ENCODE measurements at places on chromosomes 4 and X.

DNA sequence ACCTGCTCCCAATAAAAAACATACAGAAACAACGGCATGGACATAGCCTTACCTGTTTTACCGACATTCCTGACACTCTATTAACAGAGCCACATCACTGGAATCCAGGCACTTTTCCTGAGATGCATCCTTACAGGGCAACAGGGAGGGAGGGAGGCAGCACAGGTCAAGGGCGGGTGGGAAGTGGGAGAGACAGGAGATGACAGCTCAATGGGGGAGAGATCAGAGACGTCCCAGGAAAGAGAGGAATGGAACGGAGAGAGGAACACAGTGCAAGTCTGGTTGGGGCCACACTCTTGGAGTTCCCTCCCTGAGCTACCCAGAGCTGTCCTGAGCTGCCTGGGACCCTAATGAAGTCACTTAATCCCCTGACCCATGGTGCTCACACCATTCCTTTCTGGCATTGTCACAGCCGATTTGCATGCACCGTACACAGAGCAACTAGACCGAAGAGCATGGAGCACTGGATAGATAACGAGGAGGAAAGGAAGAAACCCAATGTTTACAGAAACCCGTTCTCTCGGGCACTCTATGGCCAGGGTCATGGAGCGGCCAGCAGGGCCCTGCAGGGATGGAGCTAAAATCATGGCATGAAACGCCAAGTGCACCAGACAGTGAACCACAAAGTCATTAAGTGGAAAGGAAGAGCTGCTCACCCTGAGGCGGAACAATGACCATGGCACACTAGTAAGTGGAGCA is 93.1 kb downstream of the NSUN7 start:
- DNase-seq = no peak

- no peak for DNase-seq
Measured at GRCh38 chr4:140061194-140061593, 92.8 kb downstream of the MAML3 start.

- DNase-seq = no peak
Measured at GRCh38 chrX:41233988-41234387, 100.0 kb upstream of the DDX3X start.

DNA sequence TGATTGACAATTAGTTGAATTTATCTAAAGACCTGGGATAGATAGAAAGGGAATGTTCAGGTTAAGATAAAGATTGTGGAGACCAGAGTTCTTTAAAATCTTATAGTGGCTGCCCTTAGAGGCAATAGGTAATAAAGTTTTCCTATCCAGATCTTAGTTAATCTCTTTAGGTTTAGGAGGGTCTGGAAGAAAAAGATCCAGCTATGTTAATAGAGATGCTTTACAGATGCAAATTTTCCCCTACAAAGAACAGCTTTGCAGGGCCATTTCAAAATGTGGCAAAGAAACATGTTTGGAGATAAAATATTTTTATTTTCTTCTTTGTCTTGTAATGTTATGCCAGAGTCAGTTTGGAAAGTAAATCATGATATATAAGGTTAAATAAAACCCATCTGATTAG is 54.1 kb upstream of the CHIC1 start:
- no peak for DNase-seq

DNA sequence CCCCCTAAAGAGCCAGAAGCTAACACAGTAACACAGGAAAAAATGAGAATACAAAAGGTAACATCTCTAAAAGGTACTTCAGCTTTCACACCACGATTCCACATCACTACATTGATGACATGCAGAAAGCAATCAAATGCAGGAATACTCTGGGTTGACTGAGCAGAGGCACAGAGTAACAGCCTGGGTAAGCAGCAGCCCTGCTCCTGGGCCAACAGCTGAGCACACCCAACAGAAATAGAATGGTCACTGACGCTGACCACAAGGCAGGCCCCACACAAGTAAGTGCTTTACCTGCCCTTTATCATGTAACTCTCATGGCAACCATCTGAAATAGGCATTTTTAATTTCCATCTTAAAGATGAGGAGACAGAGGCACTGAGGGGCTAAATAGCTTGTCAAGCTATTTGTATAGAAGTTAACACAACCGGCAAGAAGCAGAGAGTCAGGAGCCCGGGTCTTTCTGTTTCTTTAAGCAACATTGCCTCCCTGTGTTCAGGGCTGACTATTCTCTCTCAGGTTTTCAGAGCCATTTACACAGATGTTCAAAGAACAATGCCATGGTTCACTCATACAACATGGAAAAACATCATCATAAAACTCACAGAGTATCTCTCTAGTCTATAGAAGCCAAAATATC is 168.9 kb downstream of the ZNF674 start:
- DNase-seq = no peak

DNA sequence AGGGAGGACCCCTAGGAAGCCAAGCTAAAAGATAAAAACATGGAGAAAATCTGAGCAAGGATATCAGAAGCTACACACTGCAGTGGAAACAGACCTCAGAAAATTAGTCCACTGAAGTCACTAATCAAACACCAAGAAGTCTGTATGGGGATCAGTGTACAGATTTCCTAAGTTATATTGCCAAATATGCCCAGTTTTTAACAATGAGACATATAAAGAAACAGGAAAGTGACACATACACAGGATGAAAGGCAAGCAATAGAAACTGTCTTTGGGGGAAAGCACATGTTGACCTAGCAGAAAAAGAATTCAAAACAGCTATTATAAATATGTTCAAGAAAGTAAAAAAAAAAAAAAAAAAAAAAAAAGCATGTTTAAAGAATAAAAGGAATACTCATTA is 153.7 kb downstream of the PPP4R3C start:
- no peak for DNase-seq

DNA sequence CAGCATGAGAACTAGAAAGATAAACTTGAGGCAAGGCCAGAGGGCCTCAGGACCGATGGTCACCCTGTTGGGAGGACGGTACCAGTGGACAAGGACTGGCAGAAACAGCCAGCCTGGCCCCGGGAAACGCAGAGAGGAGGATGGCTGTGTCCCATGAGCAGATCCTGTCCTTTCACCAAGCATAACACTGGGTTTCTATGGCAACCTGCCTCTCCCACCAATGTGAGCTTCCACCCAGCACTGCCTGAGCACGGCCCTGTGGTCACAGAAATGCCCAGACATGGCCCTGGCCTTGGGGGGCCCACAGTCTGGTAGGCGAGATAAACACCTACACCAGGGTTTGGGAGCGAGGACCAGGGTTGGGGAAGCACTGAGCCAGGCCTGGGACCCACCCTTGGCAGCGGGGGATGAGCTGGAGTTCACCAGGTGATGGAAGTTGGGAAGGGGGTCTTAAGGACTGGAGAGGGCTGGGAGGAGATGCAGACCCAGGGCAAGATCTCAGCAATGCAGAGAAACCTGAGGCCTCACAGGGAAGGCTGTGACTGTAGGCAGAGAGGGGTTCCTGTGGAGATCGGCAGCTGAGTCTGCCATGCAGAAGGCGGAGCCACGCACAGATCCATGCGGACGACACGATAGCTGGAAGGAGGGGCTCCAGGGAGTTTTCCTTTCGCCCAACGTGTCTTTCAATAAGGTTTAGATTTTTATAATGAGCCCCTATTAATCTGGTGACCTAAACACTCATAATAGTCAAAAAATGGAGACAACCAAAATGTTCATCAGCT is 32.7 kb upstream of the CRMP1 start:
- no peak for DNase-seq

DNA sequence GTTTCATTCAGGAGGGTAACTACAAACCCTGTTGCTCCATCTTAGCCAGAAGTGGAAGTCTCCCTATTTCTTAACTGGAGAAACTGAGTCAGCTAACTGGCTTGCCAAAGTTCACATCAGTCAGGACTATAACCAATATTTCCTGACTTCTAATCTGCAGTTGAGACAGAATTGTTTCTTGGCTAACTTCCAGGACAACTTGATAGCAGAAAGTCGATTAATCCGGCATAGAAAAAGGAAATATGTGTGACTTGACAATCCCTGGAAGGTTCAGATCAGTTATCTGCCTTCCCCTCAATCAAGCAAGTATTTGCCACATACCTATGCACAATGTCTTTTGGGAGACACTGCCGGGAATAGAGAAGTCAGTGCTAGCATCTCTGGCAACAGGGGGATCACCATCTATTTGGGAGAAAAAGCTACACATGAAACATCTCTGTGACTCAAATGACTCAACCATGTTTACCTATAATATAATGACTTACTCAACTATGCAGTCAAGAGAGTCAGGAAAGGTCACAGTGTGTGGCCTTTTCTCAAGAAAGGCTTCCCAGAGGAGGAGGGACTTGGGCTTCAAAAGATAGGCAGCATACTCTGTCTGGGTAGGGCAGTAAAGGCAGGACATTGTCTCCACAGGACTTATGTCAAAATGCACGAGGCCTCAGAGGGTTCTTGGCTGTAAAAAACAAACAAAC is 12.4 kb upstream of the LONRF3 start:
- no peak for DNase-seq

- DNase-seq = peak; percentile 59
Measured at GRCh38 chrX:53071604-53072417, 10.4 kb upstream of the TSPYL2 start.

DNA sequence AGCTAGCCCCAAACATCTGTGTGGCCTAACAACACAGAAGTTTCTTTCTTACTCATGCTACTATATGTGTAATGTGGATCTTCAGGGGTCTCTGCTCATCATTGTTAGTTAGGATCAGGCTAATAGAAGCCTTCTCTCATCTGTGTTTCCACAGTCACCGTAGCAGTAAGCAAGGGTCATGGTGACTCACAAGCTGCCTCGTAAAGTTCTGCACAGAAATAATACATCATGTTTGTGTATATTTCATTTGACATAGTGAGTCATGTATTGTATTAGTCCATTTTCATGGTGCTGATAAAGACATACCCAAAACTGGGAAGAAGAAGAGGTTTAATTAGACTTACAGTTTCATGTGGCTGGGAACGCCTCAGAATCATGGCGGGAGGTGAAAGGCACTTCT is 38.7 kb downstream of the SLC4A4 start:
- no peak for DNase-seq

- DNase-seq = no peak
Measured at GRCh38 chrX:28312965-28313364, 274.3 kb upstream of the IL1RAPL1 start.

- DNase-seq = no peak
Measured at GRCh38 chrX:154348646-154349358, 25.6 kb downstream of the FLNA start.

- no peak for DNase-seq
Measured at GRCh38 chrX:129606918-129607317, 47.8 kb downstream of the APLN start.

DNA sequence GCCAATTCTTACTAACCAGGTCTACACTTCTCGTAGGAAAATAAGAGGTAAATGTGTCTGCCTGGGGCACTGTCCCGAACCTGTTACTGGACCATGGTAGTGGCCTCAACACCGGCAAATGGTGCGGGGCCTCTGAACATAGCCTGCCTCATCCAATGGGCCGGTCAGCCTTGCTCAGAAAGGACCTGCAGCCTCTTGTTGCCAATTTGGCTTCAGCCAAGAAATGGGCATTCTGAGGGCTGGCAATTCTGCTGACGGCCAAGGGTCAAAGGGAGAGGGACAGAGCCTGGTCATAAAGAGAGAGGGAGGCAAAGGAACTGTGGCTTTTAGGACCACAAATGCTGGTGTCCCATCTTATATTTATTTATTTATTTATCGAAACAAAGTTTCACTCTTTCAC is 69.5 kb upstream of the ATP6AP2 start:
- DNase-seq = no peak

GRCh38 chr4:26217961-26218676 is 102.7 kb upstream of the RBPJ start:
- DNase-seq = no peak

DNA sequence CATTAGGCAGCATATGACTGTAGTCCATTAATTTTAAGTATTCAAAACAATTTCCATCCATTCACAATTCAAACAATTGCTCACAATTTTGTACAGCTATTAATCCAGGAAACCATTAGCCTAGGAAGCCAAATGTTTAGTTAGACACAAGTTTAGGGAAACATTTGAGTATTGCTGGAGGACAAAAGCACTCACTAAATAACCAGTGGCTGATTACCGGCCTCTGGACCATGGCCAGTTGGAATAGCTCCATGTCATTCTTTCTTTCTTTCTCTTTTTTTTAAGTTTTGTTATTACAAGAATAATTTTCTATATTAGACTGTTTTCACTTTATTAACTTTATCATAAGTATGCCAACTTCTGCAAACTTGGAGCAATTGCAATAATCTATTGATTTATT is 31.3 kb downstream of the TRIML2 start:
- DNase-seq = no peak

GRCh38 chr4:83109480-83110222 is 4.9 kb downstream of the PLAC8 start:
- DNase-seq = no peak

GRCh38 chrX:134478374-134478773 is 18.4 kb downstream of the HPRT1 start:
- DNase-seq = no peak

- no peak for DNase-seq
Measured at GRCh38 chr4:29046781-29047180, 1673.4 kb upstream of the PCDH7 start.

GRCh38 chr4:176309772-176310171 is 10.0 kb upstream of the SPCS3 start:
- no peak for DNase-seq

DNA sequence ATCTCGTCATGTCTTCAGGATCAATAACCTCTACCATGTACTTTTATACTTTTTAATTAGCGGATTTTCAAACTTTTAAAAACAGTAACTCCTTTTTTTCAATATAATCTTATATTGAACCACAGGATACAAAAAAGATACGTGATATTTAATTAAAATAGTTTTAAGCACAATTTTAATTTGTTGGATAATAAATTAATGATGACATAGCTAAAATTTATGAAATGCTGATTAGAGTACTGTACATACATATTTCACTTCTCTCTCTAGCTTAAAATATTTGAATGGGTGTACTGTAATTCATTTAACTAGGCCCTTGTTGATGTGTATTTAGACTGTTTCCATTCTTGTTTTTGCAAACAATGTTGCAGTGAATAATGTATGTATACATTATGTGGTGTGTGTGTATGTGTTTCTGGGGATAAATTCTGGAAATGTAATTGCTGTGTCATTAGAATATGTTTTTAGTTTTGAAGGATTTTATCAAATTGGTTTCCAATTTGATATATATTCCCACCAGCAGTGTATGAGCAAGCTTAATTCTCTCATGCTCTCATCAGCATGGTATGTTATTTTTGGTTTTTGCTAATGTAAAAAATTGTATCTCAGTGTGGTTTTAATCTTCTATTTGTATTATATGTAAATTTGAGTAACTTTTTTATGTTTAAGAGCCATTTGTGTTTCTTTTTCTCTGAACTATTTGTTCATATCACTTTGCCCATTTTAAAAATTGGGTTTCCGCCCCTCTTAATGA is 66.4 kb downstream of the CDKL5 start:
- DNase-seq = no peak

DNA sequence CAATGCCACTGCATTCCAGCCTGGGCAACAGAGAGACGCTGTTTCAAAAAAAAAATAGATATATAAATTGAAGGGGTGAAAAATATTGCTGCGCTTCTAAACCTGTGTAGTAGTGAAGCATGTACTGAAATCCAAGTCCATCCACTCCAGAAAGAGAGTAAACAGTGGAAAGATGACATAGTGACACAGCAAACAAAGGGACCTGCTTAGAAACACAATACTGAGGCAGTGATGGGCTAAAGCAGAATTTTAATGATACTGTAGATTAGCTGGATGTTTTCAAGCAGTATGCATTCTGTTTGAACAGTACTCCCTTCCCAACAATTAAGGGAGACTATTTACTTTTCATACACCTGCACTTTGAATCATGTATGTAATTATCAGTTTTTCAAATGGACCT is 42.5 kb downstream of the TFDP3 start:
- DNase-seq = peak; percentile 50

Measured in NCI-H1417 treated with DMSO at 0.1 percent for 48 hours (cell line).